ENCODE measurements at places on chromosomes 11 and 22.

DNA sequence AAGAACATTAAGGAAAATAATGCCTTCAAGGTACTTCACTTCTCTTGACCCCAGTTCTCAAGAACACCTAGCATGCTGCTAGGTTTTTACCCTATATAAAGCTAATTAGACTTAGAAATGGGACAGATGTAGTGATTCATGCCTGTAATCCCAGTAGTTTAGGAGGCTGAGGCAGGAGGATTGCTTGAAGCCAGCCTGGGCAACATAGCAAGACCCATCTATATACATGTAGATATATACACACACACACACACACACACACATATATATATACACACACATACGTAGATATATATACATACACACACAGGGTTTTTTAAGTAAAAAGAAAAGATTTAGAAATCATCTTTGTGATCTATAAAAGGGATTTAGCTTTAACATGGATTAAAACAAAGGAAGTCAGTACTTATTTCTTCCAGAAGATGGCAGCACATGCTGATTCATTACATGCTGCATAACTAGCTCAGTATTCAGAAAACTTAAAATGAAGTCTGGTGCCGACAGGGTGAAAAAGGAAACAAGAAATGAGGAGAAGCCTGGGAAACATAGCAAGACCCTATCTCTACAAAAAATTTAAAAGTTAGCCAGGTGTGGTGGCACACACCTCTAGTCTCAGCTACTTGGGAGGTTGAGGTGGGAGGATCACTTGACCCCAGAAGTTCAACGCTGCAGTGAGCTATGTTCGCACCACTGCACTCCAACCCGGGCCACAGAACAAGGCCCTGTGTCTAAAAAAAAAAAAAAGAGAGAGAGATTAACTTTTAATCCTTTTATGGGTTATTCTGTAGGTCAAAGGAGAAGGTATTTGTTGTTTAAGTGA is 28.5 kb upstream of the RBX1 start:
- DNase-seq = no peak

DNA sequence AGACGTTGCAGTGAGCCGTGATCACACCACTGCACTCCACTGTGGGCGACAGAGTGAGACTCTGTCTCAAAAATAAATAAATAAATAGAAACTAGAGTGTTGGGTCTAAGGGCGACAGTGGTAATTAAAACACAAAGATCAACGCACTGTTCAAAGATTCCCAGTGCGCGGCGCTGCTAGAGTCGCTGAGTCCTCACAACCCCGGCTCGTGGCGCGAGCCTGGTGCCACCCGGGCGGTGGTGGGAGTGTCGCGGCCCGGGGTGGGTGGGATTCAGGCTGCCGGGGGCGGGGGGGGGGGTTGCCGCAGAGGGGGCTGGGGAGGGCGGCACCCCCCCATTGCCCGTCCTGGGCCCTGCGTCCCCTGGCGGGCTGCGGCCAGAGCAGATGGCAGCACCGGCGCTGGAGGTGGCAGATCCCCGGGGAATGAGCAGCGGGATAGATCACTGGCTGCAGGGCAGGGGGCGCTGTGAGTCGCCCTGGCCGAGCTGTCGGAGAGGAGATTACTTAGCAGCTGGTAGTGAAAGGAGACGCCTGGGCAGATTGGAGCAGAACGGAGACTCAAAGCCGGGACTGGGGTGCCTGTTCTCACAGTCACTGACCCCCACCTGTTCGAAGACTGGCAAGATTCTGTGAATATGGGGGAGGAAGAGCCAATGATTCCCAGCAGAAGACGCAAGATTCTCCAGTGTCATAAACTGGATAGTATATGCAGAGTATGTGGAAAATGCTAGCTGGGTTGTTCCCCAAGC is 30.2 kb upstream of the APOBEC3A start:
- no peak for DNase-seq

DNA sequence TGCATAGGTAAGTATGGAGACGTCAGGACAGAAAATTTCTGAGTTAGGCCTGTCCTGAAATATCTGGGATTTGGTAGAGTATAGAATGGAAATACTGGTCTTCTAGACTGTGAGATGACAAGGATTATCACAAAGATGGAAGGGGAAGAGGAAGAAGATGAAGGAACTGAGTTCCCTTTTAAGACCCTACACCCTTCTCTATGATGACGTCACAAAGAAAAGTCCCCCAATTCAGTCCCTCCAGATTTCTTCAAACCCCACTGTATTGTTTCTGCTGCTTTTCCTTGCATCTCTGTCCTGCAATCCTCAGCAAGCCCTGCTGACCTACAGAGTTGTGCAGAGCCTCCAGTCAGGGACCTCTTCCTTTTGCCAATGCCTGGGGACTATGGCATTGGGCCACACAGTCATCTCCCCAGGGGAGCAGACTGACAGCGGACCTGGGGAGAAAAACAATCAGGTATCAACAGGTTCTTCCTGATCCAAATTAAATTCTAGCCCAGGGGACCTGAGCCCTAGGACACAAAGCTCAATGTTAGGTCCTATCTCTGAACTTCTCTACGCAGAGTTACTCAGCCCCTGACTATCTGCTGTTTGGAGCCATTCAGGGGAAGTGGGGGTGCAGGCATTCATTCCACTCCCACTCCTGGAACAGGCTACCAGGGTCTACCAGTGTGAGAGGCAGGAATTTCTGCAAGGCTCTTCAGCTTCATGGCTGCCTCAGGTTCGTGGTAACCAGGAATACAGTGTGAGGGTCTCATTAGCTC is 49.2 kb upstream of the POU2AF1 start:
- DNase-seq = no peak

DNA sequence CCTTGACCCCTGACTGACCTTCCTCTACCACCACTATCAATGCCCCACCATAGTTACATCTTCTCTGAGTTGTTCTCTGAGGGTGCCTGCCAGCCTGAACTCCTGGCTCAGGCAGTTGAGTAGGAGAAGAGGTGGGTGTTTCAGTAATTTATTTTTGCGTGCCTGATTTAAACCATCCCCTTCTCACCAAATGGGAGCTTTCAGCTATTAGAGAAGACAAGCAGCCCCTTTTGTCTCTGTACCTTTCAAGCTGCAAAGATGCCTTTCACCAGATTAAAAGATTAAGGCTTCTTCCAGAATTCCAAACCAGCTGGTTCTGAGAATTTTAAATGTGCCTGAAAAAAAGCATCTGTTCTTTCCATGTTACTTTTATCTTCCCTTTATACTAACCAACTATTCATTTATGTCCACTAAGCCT is 223.8 kb downstream of the FAM76B start:
- no peak for DNase-seq

DNA sequence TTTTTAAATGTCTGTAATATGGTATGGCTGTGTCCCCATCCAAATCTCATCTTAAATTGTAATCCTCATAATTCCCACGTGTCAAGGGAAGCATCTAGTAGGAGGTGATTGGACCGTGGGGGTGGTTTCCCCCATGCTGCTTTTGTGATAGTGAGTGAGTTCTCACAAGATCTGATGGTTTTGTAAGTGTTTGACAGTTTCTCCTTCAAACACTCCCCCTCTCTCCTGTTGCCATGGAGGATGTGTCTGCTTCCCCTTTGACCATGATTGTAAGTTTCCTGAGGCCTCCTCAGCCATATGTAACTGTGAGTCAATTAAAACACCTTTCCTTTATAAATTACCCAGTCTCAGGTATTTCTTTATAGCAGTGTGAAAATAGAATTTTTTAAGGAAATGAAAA is 31.1 kb upstream of the CD44 start:
- no peak for DNase-seq

DNA sequence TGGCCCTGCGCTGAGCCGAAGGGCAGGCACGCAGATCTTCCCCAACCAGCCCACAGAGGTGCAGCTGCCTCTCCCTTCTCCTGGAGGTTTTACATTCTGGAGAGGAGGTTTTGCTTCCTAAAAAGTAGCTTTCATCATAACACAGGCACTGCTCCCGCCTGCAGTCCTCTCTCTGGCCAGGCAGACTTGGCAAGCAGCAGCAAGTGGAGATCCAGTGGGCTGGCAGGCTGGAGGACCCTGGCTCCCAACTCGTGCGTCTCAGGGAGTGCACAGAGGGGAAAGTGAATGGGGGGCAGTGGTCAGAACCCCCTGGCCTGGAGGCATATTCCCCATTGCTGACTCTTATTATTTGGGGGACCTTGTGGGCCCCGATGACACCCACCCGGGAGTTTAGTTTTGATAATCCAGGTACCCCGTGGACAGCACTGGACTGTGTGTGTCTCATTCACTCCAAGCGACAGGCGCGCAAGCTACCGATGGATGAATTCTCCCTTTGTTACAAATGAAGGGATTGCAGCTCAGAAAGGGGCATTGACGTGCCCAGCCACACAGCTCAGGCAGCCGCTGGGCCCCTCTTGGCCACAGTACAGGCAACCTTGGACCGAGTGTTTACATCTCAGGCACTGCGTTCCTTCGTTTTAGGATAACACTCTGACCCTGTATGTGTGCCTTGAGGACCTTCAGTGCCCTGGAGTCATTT is 1223.9 kb downstream of the BRD1 start:
- DNase-seq = no peak

GRCh38 chr11:72239849-72240460 is 4.0 kb downstream of the PHOX2A start:
- no peak for DNase-seq

- DNase-seq = no peak
These were observed 98.7 kb downstream of the NAV2 start for GRCh38 chr11:19811380-19811779.

- no peak for DNase-seq
These were observed 15.6 kb downstream of the UBE2L3 start for GRCh38 chr22:21582801-21583740.

DNA sequence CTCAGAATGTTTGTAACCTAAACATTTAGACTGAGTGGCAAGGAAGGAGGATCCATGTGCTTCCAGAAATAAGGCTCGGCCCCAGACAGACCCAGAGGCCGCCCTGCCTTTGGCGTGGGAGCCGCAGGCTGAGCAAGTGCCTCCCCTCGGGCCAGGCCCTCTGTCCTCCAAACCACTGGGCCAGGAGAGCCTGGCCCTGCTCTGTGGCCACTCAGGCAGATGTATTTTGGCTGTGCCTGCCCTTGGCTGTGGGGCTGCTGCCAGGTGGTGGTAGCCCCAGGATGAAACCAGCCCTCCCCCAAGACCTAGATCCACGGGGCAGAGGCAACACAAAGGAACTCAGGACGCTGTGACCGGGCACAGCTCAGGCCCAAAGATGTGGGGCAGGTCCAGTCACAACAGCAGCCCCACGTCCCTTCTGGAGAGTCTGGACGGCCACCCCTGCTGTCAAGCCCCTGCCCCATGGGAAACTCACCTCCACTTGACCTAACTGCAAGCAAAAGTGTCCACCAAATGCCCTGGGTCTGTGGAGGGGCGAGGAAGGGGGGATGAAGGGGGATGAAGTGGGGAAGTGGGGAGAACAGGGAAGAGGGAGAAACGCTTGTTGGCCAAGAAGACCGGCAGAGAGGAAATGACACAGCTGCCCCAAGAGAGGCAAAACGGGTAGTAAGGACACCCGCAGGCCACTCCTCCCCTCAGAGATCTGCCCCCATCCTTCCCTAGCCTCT is 24.0 kb downstream of the PISD start:
- no peak for DNase-seq

DNA sequence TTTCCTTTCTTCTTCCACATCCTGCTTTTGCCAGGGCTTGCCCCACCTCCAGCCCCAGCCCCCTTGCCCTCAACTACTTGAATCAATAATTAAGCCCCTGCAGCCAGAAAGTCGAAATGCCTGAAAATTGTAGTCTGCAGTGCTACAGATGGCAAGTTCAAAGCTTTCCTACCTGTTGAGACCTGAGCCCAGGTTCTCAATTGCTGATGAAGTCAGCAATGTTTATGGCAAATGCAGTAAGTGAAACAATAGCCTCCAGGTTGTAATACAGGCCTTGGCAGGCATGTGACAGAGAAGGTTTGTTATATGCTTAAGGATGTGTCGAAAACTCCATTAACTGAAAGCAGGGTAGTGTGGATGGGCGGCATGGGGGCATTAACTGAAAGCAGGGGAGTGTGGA is 181.1 kb upstream of the SESN3 start:
- DNase-seq = no peak

- DNase-seq = peak; percentile 59
These were observed 26.7 kb upstream of the TOLLIP start for GRCh38 chr11:1335811-1336761.

DNA sequence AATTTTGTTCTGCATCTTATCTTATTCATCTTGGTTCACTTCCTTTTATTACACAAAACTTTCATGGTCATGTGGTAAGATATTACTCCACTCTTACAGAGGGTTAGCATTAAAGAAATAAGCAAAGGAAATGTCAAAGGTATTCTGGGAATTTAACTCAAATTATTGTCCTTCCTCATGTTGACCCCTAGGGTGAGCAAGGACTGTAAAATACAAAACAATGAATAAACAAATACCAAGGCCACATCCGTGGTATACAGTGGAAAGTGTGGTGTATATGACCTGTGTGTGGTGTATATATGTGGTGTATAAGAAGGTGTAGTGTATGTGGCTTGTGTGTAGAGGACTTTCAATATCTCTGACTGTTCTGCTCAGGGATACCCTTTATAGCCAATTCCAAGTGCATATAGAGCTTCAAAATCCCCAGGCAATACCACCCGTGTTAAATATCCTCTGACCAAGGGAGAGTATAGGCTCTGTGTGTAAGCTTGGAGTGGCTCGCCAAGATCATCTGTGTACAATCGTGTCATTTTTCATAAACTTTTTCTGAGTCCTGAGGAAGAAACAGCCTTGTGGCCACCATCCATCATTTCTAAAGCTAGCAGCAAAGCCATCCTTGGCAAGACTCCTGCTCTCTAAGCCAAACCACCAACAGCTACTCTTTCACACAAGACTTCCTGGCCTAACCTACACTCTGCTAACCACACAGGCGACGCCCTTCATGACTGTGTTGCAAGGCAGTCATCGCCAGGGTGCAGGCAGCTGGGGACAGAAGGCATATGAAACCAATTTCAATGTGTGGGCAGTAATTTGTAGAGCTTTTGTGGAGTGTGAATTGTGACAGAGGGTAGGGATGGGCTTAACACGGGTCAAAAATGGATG is 548.0 kb downstream of the ETS1 start:
- DNase-seq = peak; percentile 57

DNA sequence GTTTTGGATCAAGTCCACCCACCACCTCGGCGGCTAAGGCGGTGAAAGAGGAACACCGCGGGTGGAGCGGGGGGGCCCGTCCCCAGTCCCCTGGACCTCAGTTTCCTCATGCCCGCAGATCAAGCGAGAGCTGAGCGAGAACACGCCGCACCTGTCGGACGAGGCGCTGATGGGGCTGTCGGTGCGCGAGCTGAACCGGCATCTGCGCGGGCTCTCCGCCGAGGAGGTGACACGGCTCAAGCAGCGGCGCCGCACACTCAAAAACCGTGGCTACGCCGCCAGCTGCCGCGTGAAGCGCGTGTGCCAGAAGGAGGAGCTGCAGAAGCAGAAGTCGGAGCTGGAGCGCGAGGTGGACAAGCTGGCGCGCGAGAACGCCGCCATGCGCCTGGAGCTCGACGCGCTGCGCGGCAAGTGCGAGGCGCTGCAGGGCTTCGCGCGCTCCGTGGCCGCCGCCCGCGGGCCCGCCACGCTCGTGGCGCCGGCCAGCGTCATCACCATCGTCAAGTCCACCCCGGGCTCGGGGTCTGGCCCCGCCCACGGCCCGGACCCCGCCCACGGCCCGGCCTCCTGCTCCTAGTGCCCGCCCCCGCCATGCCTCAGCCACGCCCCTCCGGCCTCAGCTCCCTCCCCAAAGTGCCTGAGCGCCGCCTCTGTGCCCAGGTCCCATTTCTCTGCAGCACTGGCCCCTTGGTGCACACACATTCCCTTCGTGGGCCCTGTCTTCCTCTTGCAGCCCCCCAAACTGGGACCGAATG is 12.7 kb downstream of the MAFF start:
- DNase-seq = no peak

GRCh38 chr22:45496451-45496941 is 6.2 kb upstream of the FBLN1 start:
- no peak for DNase-seq

GRCh38 chr22:46369716-46370583 is 34.4 kb downstream of the TRMU start:
- no peak for DNase-seq

Measured in AG04449 (cell line).